Stimulated activated CD4-positive, alpha-beta T cell treated with anti-CD3 and anti-CD28 coated beads, TNF-alpha, amount 100 ng/mL, for 48 hours (primary cell): ENCODE measurements at places on chromosomes 4 and X.

DNA sequence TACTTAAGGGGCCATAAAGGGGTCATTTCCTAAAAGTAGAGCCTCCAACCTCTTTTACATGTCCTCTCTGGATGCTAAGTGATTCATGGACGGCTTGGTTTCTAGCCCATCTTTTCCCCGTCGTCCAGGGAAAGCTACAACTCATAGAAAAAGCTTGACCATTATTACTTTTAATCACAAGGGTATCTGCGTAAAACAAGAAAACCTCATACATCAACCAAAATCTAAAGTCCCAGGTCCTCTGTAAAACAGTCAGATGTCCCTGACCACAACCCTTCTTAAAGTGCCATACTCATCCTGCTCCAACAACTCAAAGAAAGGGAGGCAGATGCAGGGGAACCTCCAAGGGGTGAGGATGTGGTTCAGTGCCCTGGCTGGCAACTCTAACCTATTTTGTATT lies 29.6 kb downstream of the ADGRA3 start:
- DNase-seq: no peak

GRCh38 chrX:111874241-111874640 lies 1.7 kb upstream of the TRPC5OS start:
- DNase-seq: no peak

DNA sequence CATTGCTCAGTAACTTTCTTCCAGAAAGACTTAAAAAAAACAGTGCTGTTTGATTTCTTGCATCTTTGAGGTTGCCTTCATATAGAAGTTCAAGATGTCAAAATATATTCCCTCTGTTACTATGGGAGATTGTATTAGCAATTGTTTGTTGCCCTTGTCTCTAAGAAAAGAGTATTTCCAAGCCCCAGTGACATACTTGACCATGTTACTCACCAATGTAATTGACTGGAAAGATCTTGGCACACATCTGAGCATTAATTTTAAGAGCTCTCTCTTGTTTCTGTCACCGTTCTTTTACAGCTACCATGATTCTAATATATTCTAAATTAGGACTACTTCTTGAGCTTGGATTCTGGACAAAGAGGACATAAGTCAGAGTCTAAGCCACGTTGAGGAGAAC lies 902.7 kb upstream of the EPHA5 start:
- DNase-seq: no peak

DNA sequence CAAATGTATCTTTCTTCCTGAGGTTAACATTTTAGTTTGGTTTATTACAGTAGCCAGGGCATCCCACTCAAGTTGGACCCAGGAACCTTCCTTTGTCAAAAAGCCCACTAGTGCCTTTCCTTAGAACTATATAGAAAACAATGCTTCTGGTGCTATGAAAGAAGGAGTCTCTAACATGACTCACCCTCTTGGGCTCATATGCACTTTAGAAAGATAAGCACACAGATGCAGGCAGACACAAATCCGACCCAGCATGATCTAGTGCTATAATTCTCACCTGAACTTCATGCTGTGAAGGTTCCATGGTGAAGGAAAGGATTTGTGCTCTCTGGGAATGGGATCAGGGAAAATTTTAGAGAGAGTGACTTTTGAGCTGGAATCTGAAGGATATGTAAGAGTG lies 289.4 kb downstream of the ANKRD50 start:
- no peak for DNase-seq

DNA sequence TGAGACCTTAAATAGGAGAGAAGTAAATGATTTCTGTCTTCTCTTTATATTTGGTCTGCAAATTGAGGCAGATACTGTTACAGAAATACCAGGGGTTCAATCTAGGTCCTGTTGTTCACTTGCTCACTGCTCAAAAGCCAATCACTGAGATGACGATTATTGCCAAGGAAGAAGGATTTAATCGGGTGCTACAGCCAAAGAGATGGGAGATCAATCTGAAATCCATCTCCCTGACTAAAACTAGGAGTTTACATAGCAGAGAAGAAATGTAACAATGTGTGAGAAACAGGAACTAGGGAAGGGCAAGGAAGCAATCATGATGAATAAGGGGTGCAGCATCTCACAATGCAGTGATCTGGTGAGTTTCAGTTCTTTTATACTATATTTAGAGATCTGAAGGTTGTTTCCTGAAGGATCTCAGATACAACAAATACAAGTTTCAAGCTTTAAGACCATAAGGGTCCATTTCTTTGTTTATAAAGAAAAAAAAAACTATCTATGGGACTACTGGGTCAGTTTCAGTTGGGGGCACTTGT lies 117.9 kb upstream of the FAM9B start:
- DNase-seq: no peak

GRCh38 chr4:23097251-23097650 lies 404.5 kb downstream of the GBA3 start:
- DNase-seq: no peak

DNA sequence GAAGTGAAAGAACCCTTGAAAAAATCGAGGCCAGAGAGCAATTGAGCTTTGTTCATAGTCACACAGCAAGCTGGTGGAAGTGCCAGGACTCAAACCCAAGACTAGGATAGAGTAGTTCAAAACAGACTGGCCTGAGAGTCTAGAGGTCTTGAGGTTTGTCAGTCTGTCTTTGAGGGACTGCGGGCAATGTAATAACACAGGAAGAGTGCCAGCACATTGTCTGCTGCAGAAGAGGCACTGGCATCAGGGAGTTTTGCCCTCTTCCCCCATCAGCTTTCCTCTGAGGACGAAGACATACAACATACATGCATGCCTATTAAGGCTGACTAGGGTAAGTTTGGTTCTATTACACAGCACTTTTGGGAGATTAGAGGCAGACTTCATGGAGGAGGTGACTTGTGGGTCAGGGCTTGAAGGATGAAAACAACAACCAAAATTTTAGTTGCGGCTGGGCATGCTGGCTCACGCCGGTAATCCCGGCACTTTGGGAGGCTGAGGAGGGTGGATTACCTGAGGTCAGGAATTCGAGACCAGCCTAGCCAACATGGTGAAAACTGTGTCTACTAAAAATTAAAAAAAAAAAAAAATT lies 64.1 kb upstream of the LAS1L start:
- no peak for DNase-seq

DNA sequence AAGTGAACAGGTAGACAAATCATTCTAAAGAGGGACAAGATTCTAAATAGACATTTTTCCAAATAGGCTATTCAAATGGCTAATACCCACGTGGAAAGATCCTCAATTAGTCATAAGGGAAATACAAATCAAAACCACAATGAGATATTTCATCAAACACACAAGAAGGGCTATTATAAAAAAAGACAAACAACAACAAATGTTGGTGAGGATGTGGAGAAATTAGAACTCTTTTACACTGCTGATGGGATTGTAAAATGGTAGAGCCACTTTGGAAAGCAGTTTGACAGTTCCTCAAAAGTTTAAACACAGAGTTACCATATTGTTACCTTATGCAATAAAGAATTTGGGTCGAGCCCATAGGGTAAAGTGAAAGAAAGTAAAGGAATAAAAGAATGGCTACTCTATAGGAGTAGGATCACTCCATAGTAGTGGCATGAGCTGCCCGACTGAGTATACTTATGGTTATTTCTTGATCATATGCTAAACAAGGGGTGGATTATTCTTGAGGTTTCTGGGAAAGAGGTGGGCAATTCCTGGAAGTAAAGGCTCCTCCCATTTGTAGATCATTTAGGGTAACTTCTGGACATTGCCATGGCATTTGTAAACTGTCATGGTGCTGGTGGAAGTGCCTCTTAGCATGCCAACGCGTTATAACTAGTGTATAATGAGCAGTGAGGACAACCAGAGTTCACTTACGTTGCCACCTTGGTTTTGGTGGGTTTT lies 58.9 kb upstream of the FAM9C start:
- no peak for DNase-seq

GRCh38 chr4:41281038-41281634 lies 24.4 kb downstream of the UCHL1 start:
- no peak for DNase-seq

- DNase-seq: no peak
Measured at GRCh38 chr4:136829280-136829679, 703.0 kb downstream of the PCDH18 start.

GRCh38 chrX:137342969-137343368 lies 223.0 kb upstream of the ZIC3 start:
- DNase-seq: no peak

GRCh38 chr4:95838192-95838591 lies 1.7 kb upstream of the PDHA2 start:
- DNase-seq: no peak

GRCh38 chr4:177159600-177159999 lies 150.1 kb upstream of the NEIL3 start:
- no peak for DNase-seq

DNA sequence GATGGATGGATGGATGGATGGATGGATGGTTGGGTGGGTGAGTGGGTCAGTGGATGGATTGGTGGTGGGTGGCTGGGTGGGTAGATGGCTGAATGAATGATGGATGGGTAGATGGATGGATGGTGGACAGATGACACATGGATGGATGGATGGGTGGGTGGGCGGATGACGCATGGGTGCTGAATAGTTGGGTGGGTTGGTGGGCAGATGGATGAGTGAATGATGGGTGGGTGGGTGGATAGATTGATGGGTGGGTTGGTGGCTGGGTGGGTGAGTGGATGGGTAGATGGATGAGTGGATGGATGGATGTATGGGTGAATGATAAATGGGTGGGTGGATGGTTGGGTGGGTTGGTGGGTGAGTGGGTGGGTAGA lies 69.9 kb upstream of the NKX1-1 start:
- no peak for DNase-seq

- DNase-seq: no peak
Measured at GRCh38 chr4:14496969-14497368, 505.3 kb upstream of the CPEB2 start.

GRCh38 chrX:148381603-148382002 lies 118.8 kb upstream of the AFF2 start:
- DNase-seq: no peak

GRCh38 chrX:118540342-118540741 lies 44.7 kb downstream of the DOCK11 start:
- no peak for DNase-seq

GRCh38 chrX:103823591-103823990 lies 8.5 kb downstream of the RAB9B start:
- no peak for DNase-seq

- no peak for DNase-seq
Measured at GRCh38 chr4:123924536-123924935, 527.9 kb downstream of the SPRY1 start.

- no peak for DNase-seq
Measured at GRCh38 chr4:111959222-111959621, 186.0 kb upstream of the FAM241A start.

DNA sequence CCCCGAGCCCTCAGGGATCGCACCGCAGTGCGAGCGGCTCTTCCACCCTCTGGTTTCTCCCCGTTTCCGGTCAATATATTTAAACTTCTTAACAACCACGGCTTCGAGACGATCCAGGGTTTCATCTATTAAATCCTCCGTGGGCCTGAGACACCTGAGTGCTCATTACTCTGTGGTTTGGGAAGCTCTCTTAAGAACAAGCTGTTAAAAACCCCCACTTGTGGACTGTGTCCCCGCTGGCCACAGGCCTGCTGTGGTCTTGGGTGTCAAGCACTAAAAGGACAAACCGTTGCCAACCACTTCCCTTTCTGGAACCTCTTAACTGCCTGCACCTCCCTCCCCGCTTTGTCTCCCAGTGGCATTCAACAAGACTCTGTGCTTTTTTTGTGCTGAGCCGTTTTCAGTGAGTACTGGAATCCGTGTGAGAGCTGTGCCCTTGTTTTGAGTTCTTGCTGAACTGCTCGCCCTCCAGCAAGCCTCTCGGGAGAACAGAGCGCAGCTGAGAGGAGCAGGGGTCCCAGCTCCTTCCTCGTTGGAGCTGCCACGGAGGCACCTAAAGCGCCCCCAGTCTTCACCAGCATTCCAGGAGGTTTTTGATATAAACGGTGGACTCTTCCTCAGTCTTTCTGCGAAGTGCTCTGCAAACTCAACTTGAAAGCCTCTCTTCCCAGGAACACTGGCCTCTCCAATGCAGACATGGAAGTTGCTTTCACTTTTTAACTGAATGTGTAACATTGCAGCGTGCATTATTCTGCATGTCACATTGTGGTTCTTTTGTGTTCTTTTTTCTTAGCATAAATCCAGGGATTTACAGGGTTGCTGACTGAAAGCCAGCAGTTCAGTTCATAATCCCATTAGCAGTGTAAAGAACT lies 691 bp upstream of the IGFBP7 start:
- no peak for DNase-seq

DNA sequence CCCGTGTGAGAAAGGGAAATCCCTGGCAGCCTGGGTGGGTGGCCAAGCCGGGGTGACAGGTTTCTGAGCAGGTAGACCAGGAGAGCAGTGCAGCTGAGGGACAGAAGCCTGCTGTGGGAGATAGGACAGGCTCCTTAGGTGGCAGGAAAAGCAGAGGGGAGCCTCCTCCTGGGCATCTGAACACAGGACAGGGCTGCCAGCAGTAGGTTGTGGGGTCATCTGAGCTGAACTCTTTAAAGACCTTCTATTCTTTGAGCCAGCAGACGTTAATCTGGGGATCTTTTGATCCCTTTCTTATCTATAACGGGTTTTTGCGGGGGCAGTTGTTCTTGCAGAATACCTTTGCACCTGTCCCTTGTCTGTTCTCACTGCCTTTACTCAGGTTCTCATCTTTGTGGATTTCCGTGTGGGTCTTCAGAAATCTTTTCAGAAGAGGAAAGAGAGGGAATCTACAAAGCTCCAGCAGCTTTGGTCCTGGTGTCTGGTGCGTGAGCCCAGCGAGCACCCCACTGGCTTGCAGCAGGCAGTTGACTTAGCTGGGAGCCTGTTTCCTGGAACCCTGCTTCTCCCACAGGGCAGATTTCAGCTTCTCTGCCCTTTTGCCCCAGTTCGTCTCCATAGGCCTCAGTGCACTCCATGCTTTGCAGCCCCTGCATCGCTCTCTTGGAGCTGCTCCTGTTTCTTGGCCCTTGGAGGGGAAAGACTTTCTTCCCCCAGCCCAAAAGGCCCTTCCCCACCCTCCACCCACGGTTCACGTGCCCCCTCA lies 35.8 kb upstream of the TADA2B start:
- DNase-seq: no peak

DNA sequence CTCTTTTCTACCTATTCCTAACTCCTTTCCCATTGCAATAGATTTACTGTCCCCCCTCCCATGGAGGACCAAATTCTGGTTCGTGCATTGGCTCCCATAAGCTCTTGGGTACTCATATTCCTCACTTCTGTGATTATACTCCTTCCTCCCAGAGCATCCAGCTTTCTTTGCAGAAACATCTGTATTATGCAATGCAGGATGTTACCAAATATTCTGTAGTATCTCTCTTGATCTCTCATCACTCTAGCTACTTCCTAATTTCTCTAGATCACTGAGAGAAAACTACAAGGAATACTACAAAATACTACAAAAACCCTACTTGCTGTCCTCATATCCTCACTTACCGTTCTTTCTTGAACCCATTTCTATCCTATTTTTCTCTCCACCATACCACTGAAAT lies 395.9 kb upstream of the HS3ST1 start:
- DNase-seq: no peak

DNA sequence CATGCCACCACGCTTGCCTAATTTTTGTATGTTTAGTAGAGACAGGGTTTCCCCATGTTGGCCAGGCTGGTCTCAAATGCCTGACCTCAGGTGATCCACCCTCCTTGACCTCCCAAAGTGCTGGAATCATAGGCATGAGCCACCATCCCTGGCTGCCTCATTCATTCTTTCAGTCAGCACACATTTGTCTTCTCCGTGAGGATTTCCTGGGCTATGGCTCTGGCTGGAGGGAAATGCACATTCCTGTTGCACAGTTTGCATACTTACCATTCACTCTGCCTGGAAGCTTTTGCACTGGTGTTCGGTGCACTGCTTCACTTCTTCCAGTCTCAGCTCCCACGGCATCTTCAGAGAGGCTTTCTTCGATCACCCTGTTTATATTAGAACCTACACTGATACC lies 267.8 kb downstream of the STIM2 start:
- no peak for DNase-seq

- DNase-seq: no peak
Measured at GRCh38 chr4:174135936-174136406, 147.5 kb downstream of the FBXO8 start.
